ENCODE measurements at places on chromosomes 1 and 21. TPM values are rescaled to one million over a fixed set of nuclear protein-coding genes. Genes with fewer than 3 reads are reported as not detected.
A peak's percentile ranks its signal among the peaks of the same experiment; 100 is the strongest.

PDXK gene
- 45.7 TPM for total RNA-seq

CIART gene
- 1.4 TPM for total RNA-seq

GRCh38 chr21:14947613-14948160 lies 117.1 kb downstream of the NRIP1 start:
- DNase-seq, result no peak

DNA sequence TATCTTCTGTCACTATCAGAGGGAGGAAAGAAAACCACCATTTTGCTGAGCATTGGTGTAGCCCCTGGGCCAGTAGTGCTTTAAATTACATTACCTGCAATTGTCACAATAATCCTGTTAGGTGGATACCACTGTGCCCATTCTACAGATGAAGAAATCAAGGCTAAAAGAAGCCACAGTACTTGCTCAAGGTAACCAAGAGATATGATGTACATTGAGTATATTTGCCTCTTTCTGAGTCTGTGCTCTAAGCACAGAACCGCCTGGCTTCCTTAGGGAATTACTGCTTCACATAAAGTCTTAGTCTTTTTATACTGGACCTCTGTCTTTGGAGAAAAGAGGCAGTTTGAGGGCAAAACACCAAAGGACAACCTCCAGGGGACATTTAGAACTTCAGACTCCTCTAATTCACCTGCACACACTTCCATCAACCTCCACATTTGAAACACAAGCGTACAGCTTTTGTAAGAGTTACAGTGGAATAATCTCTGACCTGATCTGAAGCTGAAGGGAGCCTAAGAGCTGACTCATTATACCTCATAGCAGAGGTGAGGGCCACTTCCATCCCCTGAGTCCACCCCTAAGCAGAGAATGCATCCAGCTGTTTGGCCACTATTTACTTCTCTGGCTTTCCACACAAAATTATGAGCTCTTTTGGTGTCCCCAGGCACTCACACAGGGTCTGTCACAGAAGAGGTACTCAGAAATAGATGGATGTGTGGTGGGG lies 61.8 kb downstream of the PLPP3 start:
- DNase-seq, result no peak

DNA sequence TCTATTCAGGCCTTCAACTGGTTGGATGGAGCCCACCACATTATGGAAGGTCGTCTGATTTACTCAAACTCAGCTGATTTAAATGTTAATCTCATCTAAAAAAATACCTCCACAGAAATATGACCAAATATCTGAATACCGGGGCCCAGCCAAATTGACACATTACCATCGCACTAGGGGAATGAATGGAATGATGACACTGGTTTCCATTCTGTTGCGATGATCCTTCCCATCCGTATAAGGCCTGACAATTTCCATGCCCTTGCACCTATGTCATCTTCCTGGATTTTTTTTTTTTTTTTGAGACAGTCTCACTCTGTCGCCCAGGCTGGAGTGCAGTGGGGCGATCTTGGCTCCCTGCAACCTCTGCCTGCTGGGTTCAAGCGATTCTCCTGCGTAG lies 397.5 kb downstream of the KIF26B start:
- DNase-seq, result no peak

GRCh38 chr21:41667136-41667535 lies 99.7 kb downstream of the RIPK4 start:
- no peak for DNase-seq

DNA sequence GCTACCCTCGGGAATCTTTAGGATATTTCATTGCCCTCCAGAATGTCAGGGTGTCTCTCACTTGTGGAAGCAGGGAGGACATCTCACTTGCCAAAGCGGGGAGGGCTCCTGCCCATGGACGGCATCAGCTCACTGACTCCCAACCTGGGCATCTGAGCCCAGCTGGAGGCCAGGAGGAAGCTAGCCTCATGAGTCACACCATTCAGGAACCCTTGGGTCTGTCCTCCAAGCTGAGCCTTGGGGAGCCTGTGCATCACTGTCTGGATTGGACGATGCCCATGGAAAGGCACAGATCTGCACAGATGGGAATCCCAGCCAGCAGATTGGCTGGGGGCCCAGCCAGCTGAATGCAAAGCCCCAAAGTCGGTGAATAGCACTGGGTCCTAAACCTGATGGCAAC lies 25.2 kb downstream of the WNT3A start:
- DNase-seq, result no peak

- DNase-seq, result no peak
Observed at GRCh38 chr21:18831942-18832676, 428.5 kb upstream of the TMPRSS15 start.

CDC7 gene
- total RNA-seq, result 16.7 TPM

DNA sequence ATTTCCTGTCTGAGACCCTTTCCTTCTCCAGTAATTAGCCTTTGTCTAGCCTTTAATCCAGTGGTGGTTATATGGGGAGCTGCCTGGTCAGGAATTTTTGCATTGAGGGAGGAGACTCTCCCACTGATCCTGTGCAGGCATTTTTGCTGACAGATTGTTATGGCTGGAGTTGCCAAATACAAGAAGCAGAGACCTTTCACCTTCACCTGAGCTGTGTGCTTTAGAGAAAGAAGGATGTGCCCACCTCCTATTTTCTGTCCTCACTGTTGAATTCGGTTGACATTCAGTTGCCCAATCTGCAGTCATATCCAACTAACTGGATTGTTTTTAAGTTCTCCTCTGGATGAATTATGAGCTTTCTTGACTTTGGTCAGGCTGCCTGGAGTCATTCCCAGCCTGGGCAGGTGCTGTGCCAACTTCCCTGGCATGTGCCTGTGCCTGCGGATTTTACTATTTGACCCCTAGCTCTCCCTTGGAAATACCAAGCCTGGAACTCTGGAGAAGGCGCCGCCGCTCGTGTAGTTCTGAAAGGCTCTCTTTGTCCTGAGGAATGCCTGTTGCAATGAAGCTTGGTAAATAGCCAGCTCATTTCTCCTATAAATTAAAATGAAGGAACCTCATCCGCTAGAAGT lies 143.9 kb downstream of the NOS1AP start:
- DNase-seq, result no peak

- no peak for DNase-seq
Observed at GRCh38 chr1:245715291-245715701, 560.5 kb downstream of the KIF26B start.

ADCY10 gene
- total RNA-seq, result not detected

DNA sequence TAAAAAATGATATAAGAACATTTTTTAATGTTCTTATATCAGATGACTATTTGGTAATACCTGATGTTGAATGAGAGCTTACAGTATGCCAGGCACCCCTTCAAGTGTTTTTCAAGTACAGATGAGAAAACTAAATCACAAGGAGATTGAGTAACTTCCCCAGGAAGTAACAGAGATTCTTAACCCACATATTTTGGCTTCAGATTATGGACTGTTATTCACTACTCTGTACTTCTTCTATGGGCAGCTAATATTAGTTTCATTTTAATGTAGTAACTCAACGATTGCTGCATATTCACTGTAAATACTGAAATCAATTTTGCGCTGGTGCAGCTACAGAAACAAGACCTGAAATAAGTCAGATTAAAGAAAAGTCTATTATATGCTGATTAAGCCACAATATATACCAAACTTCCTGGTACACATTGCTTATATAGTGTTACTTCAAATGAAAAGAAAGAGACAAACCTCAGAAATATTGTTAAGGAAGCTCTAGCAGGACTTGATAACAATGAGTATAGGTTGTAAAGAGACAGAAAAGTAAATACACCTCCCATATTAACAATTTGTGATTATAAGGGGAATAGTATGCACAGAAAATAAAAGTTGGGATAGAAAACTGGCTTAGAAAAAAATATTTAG lies 19.7 kb downstream of the DPYD start:
- peak; percentile 44 for DNase-seq

- DNase-seq, result no peak
Observed at GRCh38 chr1:193140254-193140653, 18.4 kb downstream of the CDC73 start.

DNA sequence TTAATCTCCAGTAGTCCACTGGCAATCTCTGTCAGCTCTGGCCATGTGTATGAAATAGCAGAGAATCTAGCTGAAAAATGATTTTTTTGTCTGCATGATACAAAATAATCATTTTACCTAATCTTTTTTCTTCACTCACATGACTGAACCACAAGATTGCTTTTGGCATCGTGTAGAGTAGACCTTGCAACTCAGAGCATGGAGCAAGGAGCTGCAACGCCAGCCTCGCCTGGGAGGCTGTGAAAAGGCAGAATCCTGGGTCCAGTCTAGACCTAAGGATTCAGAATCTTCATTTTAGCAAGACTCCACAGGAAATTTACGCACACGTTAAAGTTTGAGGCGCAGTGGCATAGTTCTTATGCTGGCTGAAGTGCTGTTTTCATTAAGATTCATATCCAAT lies 40.2 kb downstream of the TOMM20 start:
- DNase-seq, result no peak

- DNase-seq, result no peak
Observed at GRCh38 chr1:59690171-59690930, 124.4 kb upstream of the HOOK1 start.

UBE2U gene
- total RNA-seq, result not detected

GRCh38 chr21:46173573-46173972 lies 10.7 kb downstream of the SPATC1L start:
- DNase-seq, result no peak

DNA sequence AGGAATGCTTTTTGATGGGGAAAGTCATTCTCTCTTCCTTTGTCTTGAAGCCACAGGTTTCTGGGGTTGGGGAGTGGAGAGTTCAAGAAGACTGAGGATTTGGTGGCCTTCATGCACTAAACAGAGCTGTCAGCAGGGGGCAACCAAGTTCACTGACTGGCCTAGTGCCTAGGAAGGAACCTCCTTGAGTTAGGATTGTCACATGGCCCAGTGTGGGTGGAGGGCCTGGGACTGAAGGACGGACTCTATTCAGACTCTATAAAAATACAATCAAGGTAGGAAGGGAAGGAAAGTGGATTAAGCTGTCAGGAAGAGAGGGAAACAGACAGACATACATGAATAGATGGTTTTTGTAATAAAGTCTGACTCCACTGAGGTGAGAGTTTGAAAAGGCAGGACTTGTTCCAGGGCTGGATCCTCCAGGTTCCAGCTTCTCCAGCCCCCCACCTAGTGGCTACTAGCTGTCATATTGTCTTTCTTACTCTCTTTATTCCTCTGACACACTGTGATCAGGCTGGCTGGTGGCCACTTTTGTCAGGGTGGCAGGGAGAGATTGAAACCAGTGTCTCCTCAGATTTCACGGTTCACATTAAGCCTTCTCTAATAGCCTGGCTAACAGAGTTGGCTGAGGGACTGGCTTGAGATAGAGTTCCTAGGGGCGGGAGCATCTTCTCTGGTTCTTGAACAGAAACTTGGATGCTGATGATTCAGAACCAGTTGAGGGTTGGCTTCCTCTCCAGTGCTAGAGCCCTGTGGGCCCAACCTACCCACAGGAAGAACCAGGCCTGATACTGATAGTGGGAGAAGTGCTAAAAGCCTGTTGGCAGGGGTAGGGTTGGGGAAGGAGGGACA lies 4.1 kb upstream of the SH3BGRL3 start:
- peak; percentile 77 for DNase-seq

DNA sequence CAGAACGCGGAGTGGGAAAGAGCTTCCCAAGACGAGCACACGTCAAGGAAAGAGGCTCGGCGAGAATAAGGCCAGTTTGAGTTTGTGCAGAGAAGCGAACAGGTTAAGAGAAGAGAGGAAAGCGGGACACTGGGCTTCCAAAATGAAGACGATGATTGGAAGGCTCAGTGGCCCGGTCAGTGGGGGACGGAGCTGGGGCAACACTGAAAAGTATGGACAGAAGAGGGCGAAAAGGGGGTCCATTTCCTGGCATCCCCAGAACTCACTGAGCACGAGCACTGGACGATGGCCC lies 258 bp downstream of the CCT3 start:
- no peak for DNase-seq

- DNase-seq, result no peak
Observed at GRCh38 chr21:39648879-39649278, 36.1 kb downstream of the B3GALT5 start.

- DNase-seq, result no peak
Observed at GRCh38 chr1:239993366-239993765, 98.3 kb upstream of the FMN2 start.

MAP1LC3C gene
- total RNA-seq, result not detected

DNA sequence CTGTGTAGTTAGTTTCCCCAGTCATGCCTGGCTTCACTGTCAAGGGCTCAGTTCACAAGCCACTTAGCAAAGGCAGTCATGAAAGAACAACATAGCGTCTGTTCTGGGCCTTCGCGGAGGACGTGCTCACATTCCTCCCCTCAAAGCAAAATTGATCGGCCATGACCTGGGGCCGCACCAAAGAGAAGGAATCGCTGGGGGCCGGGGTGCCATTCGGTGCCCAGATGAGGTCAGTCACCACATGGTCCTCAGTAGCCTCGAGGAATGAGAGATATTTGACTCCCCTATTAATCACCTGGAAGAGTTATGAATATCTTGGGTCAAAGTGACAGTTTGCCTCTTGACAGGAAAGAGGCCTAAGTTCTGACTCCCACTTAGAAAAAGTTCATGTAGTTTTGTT lies 251.1 kb upstream of the JUN start:
- no peak for DNase-seq

- no peak for DNase-seq
Observed at GRCh38 chr1:156481527-156481926, 19.0 kb downstream of the MEF2D start.

- DNase-seq, result no peak
Observed at GRCh38 chr1:56056438-56057287, 522.7 kb downstream of the PLPP3 start.

GRCh38 chr1:54950006-54950368 lies 30.4 kb upstream of the TMEM61 start:
- DNase-seq, result no peak

DNA sequence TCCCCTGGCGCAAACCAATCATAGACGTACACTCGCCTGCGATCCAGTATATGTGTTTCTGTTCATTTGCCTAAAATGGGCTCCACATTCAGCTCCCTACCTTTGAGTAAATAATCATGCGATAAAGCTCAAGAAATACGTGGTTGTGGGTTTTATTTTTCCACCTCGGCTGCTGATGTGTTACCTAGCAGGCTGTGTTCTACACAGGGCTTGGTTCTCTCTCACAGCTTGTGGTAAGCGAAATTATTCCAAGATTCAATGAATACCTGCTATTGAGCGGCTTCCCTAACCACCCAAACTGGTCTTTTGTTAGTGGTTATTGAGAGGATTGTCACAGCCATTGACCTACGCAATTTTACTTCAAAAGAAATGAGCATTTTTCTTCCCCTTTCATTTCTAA lies 180.2 kb downstream of the PBX1 start:
- no peak for DNase-seq

PLCH2 gene
- not detected for total RNA-seq

DNA sequence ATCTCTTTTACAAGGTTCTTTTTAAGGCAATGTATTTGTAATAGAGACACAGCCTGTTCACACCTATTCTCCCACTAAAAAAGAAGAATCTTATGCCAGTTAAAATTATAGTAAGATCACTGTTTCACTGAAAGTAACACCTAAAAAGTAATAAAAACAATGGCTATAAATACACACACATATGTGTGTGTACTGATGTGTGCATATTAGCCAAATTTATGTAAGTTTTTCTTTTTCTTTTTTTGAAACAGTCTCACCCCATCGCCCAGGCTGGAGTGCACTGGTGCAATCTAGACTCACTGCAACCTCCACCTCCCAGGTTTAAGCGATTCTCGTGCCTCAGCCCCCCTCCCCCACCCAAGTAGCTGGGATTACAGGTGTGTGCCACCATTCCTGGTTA lies 56.8 kb upstream of the SLC30A10 start:
- no peak for DNase-seq

Data from NCI-H460 (cell line).